ENCODE measurements at places on chromosomes 12 and 14. TPM values are rescaled to one million over a fixed set of nuclear protein-coding genes. Genes with fewer than 3 reads are reported as not detected.

AQP6 gene
- total RNA-seq, result 0.35 TPM

MYBPC1 gene
- total RNA-seq, result not detected

ATP6V1D gene
- 28.5 TPM for total RNA-seq

GALNT16 gene
- total RNA-seq, result 2.1 TPM

DNA sequence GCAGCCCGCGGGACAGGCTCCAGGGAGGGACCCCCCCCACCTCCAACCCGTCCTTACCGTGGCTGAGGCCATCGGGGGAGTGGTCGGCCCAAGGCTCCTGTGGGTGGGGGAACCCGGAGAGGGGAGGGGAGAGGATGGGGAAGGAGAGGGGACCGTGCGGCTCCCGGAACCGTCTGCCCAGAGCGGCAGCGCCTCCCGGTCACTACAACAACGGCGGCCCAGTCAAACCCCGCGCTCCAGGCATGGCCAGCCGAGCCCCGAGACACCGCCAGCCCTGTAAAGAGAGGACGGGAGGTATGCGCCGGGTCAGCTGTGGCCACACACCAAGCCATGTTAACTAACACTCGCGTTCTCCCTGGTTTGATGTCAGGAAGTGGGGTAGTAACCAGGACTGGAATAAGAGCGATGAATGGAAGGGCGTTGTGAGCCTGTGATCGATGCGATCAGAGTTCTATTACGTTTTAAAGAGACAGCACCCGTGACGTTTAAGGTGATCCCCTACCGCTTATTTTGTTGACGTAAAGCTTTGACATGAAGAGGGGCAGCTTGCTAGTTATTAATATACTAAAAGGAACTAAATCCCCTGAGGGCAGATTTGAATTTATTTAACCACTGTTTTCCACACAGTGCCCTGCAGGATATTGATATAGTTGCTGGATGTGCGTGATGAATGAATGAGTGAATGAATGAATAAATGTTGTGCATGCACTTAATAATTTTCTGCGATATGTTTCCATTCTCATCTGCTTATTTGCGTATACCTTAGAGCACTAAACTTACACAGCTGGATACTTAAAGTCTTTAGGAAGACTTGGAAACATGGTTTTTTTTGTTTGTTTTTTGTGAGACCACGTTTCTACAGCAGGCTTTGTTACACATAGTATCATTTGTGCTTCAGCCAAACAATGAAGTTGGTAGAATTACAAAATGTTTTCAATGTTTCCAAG, at the start of gene POC1B:
TSS of gene POC1B (minus strand) at position 224 of the 947 bp plus-strand sequence. CDS start at position 72, 152 bp downstream.
- DNase-seq, result peak; percentile 76

DNA sequence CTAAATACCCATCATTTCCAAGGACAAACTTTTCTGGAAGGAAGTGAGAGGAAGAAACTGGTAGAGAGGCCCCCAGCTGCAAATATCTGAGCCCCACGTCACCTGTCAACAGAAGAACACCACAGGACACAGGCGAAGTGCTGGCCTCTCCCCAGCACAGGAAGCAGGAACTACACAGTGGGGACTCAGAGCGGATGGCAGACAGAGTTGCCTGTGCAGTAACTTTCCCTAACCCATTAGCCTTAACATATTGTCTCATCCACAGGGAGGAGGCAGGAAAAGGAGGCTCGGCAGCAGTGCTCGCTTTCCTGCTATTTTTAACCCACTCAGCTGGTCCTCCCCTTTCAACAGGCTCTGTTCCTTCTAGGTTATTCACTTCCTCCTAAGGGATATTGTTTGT, 111.5 kb upstream of the TMPO start:
- no peak for DNase-seq

- no peak for DNase-seq
These were observed 27.2 kb upstream of the PPP2R5C start for GRCh38 chr14:101734246-101734847.

GRCh38 chr12:71599210-71599609, 64.4 kb downstream of the ZFC3H1 start:
- DNase-seq, result no peak

DNA sequence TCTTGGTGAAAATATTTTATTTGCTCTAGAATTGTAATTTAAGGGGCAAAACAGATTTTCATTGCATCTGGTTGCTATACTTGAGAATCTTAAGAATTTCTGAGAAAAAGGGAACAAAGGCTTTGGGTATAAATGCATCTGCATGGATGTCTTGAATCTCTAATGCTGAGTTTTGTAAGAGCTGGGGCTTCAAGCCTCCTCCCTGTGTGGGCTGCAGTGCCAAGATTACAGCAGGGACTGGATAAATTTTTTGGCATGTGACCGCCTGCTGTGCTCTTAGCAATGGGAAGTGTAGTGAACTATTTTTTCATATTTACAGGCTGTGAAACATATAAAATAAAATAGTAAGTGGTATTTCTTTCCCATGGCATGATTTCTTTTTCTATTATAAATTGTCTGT, 70.0 kb downstream of the SLC38A6 start:
- DNase-seq, result no peak

DNA sequence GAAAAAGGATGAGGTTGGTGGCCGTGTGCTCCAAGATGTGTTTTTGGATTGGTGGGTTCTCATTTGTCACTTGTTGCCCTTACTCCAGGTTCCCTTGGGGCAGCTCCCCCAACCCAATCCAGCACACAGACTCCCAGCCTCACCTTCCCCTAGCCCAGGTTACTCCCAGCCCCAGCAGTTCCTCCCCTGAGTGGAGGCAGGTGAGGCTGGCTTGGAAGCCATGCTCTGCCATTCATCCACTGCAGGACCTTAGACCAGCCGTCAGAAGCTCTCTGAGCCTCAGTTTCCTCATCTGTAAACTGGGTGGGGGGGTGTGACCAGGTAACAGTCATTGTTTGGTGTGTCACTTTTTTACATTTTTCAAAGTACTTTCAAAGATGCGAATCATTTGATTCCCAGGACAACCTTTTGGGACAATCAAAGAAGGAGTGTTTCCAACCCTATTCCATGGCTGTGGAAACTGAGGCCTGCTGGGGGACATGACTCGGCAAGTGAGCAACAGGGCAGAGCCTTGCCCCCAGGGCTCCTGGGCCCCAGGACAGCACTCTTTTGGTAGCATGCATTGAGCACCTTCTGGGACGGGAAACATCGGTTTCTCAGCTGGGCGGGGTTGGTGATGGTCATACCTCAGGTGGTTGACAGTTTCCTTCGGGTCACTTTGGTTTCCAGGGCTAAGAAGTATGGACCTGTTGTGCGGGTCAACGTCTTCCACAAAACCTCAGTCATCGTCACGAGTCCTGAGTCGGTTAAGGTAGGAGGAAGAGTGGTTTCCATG, 7.2 kb downstream of the CYP46A1 start:
- no peak for DNase-seq

- DNase-seq, result no peak
These were observed 47.6 kb upstream of the ZFP36L1 start for GRCh38 chr14:68840454-68840853.

GRCh38 chr12:99087278-99087677, 442.2 kb downstream of the APAF1 start:
- no peak for DNase-seq

DNA sequence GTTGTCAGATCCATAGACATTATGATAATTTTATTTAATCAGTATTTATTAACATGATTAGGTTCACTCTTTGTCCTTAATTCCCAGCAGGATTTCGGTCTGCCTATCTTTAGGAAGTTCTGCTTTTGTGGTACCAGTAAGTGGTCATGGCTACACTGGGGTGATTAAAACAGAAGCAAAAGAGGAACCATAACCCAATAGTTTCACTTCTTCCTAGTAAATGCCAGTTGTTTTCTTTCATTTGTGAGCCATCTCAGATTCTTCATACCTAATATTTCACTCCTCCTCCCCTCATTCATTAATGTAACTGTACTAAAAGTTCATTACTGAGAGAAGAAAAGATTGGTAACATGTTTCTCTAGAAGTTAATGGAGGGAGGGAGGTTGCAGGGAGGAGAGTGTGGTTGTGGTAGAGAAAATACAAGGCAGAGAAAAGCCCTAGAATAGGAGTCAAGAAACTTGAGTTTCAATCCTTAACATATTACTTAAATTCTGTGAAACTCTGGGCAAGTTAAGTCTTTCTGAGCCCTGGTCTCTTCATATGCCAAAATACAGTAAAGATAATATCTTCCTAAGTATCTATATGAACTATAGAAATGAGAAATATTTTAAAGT, 101.2 kb downstream of the PEBP1 start:
- DNase-seq, result no peak

DNA sequence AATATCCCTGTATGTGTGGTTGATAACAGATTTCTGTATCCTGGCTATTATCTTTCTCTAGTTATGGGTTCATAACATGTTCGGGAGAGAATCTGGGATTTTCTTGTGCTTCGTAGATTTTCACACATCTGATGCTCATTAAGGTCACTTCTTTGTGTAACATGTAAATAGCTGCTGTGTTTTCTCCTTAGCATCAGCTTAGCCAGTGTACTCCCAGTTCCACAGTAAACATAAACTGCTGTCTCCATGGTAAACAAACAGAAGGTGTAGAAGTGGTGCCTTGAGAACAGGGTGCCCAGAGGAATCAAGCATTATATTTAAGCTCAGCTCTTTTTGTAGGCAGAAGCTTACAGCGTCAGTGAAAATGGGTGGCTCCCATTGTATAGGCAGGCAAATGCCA, 88.0 kb downstream of the ANO6 start:
- no peak for DNase-seq

- no peak for DNase-seq
These were observed 153.7 kb downstream of the CEP128 start for GRCh38 chr14:80787876-80788275.

DNA sequence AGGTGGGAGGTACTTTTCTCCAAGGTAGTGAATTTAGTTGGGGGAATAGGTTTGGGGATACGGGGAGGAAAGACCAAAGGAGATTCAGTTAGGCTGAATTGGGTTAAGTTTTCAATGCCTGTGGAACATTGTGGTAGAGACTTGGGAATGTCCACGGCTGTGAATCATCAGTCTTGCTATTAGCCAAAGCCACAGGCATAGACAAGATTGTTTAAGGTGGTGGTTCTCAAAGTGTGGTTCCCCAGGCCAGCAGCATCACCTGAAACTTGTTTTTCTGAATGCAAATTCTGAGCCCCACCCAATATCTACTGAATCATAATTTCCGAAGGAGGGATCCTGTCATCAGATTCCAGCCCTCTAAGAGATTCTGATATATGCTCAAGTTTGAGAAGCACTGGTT, 316.2 kb downstream of the EGLN3 start:
- DNase-seq, result no peak

GRCh38 chr14:30757082-30757481, 117.3 kb upstream of the COCH start:
- DNase-seq, result no peak

DNA sequence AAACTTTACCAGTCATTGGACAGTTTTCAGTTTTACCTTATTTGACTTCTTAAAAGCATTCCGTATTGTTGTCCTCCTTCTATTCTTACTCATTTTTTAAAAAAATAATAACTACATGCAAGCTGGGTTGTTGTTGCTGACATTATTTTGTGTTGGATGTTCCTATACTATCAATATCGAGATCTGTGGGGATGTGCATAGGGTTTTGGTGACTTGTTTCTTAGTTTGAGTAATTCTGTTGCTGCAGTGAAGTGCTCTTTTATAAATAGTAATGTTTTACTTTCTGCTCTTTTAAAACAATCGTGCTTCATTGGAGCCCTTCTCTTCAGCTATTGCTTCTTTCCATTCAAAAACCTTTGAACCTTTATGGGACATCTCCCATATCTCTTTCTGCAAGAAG, 79.4 kb downstream of the METTL25 start:
- DNase-seq, result no peak

DNA sequence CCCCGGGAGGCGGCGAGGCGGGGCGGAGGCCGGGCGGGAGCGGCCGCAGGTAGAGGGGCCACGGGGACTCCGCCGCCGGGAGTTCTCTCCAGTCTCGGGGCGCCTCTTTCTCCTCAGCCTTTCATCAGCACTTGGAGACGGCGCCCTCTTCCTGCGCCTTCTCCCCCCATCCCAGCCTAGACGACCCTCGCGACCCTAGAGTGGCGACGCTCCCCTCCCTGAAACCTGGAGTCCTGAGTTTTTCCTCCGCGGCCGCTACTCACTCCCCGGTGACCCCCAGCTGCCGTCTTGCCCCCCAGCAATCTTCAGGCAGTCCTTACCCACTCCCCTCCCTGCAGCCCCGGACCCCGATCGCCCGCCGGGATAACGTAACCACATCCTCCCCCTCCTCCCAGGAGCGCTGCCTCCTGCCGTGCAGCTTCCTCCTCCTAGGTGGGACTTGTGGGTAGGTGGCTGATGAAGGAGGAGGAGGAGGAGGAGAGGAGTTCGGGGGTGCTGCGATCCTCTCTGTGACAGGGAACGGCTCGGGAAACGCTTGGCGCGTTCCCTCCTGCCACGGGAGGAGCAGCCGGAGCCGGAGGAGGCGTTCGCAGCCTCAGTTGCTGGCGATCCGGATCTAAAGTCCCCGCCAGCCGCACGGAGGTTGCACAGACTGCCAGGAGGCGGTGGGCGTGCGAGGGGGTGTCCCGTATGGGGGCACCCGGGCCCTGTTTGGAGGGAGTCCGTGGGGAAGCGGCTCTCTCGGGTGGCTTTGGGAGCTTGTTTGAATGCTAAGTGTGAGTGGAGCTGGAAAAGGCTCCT, 891 bp downstream of the PLEKHA5 start:
- DNase-seq, result peak; percentile 41

DNA sequence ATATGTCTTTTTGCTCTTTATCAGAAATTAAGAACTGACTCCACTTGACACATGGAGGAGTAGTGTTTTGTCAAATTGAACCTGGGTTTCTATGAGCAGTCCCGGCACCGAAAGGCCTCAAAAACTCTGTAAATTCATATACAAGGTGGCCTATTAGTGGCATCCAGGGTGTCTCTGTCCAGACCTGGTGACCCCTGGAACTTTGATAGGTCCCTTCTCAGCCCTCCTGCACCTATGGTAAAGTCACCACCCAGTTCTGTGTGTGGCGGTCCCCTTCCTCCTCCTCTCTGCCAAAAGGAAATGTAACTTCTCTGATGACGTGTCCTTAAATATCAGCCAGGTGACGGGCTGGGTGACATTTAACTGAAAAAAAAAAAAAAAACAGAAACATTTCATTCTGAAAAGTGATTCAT, 204.0 kb upstream of the FOXN3 start:
- no peak for DNase-seq

Measured in uterus (tissue), 4 donors.